Stimulated activated CD8-positive, alpha-beta memory T cell treated with anti-CD3 and anti-CD28 coated beads, Interleukin-7, amount 100 ng/mL, for 4 hours (primary cell): ENCODE measurements at places on chromosomes 12 and 14.

DNA sequence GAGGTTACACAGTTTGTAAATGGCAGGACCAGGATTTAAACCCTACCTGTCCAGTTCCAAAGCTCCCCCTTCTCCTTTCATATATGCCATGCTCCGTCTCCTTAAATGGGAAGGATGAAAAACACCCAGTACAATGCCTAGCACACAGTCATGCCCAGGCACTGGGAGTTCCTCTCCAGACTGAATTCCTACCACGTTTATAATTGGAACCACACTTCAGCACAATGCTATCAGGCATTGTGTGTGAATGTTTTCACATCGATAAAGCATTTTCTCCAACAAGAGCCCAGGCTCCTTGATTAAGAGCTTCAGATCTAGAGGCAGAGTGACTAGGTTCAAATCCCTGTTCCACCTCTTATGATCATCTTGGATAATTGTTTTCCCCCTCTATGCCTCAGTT, 2.7 kb upstream of the NUAK1 start:
- DNase-seq = no peak

- DNase-seq = no peak
Measured at GRCh38 chr14:38716926-38717325, 386.1 kb downstream of the SEC23A start.

DNA sequence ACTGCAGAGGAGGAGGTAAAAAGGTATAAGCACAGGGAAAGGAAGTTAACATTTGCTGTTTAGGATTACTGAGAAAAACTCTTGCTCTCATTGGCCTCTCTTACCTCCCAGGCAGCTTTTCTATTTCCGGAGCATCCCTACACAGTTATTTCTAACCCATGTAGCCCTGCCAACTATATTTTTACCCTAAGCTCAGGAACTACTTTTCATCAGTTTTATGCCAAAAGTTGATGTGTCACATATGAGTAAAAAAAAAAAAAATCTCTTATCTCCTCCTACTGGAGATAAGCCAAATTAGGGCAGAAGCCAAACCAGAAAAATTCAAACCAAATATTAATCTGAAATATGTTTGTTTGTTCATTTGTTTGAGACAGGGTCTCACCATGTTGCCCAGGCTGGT, 34.4 kb upstream of the PSMA6 start:
- no peak for DNase-seq

GRCh38 chr12:127284870-127285431, 982.0 kb upstream of the TMEM132C start:
- no peak for DNase-seq

DNA sequence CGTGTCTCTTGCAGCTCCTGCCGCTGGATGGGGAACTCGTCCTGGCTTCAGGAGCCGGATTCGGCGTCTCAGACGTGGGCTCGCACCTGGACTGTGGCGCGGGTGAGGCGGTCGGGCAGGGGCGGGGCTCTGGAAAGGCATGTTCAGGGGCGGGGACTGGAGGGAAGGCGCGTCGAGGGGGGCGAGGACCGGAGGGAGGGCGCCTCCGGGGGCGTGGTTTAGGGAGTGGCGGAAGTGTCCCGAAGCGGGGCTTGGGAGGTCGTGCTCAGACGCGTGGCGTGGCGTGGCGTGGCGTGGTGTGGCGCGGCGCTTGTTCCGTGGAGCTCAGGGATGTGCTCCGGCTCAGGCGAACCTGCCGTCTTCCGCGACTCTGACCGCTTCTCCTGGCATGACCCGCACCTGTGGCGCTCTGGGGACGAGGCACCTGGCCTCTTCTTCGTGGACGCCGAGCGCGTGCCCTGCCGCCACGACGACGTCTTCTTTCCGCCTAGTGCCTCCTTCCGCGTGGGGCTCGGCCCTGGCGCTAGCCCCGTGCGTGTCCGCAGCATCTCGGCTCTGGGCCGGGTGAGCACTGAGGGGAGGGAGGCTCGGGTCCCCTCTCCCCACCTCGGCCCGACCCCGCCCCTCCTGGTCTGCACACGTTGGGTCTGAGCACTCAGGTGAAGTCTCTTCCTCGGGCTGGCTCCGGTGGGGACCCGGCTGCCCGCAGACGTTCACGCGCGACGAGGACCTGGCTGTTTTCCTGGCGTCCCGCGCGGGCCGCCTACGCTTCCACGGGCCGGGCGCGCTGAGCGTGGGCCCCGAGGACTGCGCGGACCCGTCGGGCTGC, 6.2 kb downstream of the AMN start:
- DNase-seq = peak; percentile 72

DNA sequence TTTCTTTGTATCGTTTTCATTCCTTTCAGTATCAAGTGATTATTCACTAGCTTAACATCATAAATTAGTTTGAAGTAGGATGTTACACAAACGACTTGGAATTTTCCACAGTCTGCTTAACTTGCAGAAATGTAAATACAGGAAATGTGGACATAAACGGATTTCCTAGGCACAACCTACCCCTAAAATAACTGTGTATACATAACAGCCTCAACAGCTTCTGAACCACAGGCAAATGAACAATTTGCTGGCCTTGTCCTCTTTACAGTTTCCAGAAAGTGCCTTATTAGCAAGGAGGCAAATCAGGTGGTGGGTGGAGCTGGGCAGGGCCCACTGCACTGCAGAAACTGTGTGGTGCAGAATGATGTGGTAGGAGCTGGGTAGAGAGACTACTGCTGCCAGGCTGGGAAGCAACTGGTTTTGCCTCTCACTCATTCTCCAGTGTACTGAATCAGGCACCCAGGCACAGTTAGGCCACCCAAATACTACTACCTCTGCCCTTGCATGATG, 14.1 kb downstream of the DRAM1 start:
- DNase-seq = no peak

DNA sequence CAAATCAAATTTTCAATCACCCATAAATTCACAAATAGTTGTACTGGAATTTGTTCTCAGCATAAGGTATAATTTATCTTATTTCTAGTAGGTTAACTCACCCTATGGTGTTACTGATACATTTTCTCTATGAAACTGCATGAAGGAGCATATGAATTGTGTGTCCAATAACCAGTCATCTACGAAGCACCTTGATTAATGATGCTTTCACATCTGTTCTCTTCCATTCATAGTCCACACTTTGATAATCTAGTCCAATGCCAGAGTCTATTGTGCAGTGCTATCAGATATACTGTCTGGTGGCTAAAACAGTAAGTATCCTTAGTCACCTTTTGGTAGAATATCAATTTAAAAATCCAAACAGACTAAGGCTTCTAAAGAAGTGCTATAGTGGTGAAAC, 876.0 kb downstream of the RPS29 start:
- DNase-seq = no peak

GRCh38 chr12:106228320-106228710, 19.5 kb downstream of the CKAP4 start:
- DNase-seq = no peak

GRCh38 chr12:100229876-100230275, 29.3 kb downstream of the ACTR6 start:
- no peak for DNase-seq

DNA sequence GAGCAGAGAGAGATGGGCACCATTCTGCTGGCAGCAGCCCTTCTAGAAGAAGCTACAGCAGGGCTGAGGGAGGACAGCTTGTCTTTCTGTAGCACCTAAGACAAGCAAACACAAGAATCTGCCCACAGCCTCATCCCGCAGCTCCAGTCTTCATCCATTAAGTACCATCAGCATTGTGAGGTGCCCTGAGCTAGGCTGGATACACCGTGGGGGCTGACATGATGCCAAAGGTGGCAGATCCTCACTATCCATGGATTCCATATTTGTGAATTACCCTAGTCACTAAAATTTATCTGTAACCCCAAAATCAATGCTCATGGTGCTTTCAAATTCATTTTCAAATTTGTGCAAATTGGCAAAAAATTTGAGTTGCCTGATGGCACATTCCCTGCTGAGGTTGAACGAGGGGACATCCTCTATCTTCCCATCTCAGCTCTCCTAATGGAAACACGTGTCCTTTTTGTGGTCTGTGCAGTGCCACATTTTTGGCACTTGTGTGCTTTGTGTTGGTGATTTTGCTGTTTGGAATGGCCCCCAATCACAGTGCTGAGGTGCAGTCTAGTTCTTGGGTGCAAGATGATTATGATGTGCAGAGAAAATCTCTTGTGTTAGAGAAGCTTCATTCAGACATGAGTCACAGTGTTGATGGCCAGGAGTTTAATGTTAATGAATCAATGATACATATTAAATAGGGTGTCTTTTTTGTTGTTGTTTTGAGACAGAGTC, 7.0 kb downstream of the PITPNM2 start:
- DNase-seq = no peak

GRCh38 chr12:70920251-70920851, at the start of gene PTPRR:
Gene PTPRR, minus strand, starts transcription at chr12:70920738. Its CDS starts 348 bp downstream, at chr12:70920390.
- no peak for DNase-seq

- no peak for DNase-seq
Measured at GRCh38 chr12:75877763-75878621, 153.6 kb downstream of the PHLDA1 start.

DNA sequence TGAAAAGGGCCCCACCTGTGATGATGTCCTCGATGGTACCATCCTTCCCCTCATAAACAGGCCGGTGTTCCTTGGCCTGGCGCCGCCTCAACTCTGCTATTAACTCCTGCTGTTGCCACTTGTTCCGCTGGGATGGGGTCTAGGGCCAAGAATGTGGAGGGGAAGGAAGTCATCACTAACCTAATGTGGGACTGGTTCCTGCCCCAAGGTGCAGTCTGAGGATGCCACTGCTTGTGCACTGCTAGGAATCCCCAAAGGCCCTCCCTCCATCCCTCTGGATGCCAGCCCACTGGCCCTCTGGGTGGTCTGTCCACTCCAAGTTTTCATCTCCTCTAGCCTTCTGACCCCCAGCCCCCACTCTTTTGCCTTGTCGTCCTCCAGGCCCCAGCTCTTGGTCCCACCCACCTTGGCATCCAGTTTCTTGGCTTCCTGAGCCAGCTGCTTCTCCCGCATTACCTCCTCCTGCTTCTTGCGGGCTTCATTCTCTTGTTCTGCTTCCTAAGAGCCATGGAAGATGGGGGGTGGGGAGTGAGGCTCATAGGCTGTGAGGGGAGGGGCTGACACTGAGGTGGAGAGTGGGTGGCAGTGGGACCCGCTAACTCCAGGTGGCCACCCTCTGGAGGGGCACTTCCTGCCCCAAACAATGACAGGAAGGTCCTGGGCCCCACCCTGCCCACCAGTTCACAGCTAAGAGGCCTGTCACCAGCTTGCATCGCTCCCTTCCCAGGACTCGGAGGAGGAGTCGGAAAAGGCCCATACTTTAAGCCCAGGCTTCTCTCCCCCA, 23.7 kb downstream of the PRPF40B start:
- no peak for DNase-seq

- no peak for DNase-seq
Measured at GRCh38 chr12:51925346-51926063, 18.2 kb downstream of the ACVRL1 start.

DNA sequence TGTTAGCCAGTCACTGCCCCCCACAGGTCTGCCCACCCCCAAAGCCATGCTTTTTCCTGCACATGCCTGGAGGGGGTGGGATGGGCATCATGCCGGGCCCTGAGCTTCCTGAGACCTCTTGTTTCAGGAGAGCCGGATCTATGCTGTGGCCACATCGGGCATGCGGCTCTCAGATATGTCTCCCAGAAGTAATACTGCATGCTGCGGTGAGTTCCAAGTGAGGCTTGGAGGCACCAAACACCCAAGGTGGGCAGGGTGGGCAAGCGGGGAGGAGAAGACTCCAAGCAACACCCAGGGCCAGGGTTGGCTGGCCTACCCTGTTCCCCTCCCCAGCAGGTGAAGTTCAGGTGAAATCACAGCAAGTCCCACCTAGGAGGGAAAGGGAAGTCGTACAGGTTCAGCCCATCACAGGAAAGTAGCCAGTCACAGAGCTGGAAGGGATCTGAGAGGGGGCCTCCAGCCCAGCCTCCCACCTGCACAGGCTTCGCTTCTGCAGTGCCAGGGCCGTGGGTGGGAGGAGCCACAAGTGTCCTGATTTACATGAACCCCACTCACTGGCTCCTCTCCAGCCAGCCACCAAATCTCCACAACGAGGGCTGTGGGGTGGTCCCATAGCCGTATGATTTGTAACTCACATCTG, 30.9 kb downstream of the PIGH start:
- DNase-seq = no peak

GRCh38 chr12:95548539-95549391, 2.5 kb downstream of the USP44 start:
- no peak for DNase-seq

DNA sequence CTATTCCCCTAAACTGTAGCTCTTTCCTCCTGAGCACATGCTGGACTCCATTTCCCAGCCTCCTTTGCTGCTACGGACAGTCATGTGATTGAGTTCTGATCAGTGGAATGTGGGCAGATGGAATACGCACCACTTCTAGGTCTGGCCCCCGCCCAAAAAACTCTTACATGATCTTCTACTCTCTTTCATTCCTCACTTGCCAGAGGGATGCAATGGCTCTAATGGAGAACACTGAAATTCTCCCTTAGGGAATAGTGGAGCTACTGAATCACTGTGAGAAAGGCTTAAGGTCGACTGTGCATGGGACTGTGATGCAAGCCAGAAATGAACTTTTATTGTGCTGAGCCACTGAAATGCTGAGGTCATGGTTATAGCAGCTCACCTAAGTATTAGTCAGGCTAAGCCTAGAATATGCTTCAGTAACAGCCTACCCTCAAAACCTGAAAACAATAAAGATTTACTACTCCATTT, 13.0 kb upstream of the TMED2 start:
- DNase-seq = no peak

GRCh38 chr12:91978143-91978542, 167.5 kb downstream of the BTG1 start:
- DNase-seq = no peak

GRCh38 chr12:33488036-33488435, 48.4 kb upstream of the SYT10 start:
- DNase-seq = no peak

DNA sequence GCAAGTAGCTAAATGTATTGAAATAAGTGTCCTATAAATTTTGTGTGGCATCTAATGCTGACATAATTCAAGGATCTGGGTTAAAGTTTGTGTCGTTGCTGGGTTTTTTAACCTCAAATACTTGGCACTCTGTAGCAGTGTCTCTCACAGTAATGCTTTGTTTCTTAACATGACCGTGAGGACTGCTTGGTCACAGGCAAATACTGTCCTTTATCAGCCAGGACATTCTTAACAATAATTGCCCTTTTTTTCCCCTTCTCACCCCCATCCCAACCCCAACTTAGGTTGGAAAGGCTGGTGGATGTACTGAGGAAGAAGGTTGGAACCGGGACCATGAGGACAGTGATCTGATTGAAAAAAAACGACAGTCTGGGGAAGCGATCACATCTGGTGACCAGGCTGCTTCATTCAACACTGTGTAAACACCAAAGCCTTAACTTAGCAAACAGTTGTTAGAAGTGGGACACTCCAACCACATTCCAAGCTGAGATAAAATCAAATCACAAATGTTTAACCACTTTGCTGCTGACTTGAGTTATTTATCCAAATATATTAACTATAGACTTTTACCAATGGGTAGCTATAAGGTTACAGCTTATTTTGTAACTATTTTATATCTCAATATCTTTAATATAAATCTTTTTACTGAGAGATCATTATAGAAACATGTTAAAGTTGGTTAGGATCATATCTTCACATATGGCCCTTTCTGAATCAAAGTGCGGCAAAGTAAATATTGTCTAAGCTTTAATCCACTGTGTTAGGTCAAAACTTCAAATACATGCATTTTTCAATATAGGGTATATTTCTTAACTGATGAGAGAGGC, 48.2 kb downstream of the FOXA1 start:
- no peak for DNase-seq

- no peak for DNase-seq
Measured at GRCh38 chr14:95487669-95488084, 28.8 kb downstream of the SYNE3 start.
